ENCODE measurements at places on chromosomes 4 and X. TPM values are rescaled to one million over a fixed set of nuclear protein-coding genes. Genes with fewer than 3 reads are reported as not detected.

PNMA6A gene
- 5.4 TPM for total RNA-seq

- DNase-seq: no peak
Measured at GRCh38 chr4:53905941-53906377, 158.4 kb downstream of the CHIC2 start.

RPS6KA6 gene
- total RNA-seq: 13.4 TPM

ANXA10 gene
- 39.8 TPM for total RNA-seq

DNA sequence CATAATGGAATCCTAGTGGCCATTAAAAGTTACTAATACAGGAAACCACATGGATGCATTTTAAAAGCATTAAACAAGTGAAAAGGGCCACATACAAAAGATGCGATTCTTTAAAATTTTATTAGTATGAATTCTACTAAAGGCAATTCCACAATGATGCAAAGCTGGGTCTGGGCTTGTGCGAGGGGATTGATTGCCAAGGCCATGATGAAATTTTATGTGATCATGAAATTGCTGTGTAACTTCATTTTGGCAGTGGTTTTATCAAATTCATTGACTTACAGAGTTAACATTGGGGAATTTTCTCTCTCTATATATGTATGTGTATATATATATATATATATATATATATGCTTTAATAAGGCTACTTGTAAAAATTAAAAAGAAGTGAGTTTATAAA is 1142.5 kb upstream of the IGFBP7 start:
- DNase-seq: no peak

GRCh38 chr4:121144021-121144420 is 20.1 kb downstream of the TNIP3 start:
- DNase-seq: no peak

- DNase-seq: no peak
Measured at GRCh38 chrX:72373136-72373535, 67.4 kb upstream of the CITED1 start.

DNA sequence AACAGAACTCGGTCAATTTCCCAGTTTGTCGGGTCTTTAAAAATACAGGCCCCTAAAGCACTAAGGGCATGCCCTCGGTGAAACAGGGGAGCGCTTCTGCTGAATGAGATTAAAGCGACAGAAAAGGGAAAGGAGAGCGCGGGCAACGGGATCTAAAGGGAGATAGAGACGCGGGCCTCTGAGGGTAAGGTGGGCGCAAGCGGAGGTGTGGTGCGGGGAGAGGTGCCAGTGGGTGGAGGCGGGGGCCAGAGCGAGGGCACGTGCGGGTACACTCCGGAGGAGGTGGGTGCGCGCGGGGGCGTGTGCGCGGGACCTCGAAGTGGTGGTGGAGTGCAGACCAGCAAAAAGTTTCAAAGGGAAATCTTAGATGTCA is 787 bp upstream of the TET2 start:
- DNase-seq: no peak

- no peak for DNase-seq
Measured at GRCh38 chr4:6538575-6538974, 36.4 kb upstream of the MAN2B2 start.

KDM5C gene
- total RNA-seq: 92.4 TPM

ETNPPL gene
- total RNA-seq: 86.2 TPM

DNA sequence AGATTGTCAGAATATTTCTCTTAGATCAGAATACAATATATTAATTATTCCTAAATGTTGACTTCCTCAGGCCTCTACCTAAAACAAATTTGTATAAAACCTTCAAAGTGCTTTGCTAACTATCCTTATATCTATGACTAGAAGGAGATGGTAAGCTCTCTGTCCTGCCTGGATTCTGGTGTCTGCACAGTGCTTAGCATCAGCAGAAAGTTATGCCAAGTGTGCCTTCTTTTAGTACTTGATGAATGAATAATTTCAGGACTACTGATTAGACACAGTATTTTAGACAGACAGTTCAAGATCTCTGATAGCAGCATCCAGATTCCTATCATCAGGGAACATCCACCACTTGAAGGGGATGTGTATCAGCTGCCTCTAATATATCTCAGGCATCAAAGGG is 242.4 kb upstream of the TLL1 start:
- DNase-seq: no peak

DNA sequence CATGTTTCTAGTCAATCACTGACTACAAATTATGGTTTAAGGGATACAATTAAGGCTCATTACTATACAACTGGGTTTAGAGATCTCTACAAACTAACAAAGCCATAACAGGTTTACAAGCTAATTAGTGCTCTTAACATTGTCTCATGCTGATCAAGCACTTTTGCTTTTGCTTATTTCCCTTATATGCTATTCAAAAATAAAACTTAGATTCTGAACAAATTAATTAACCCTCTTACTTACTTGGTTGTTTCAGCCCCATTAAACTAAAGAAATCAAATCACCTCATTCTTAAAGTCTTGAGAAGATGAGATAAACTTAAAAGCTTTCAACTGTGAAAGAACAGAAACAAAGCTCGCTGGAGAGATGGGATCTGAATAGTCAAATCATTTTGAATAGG is 2024.5 kb upstream of the ADGRL3 start:
- no peak for DNase-seq

SCD5 gene
- 36.6 TPM for total RNA-seq

GRCh38 chr4:155659176-155659575 is 7.5 kb upstream of the GUCY1A1 start:
- no peak for DNase-seq

GPRIN3 gene
- 4.5 TPM for total RNA-seq

MTMR8 gene
- 1.7 TPM for total RNA-seq

DNA sequence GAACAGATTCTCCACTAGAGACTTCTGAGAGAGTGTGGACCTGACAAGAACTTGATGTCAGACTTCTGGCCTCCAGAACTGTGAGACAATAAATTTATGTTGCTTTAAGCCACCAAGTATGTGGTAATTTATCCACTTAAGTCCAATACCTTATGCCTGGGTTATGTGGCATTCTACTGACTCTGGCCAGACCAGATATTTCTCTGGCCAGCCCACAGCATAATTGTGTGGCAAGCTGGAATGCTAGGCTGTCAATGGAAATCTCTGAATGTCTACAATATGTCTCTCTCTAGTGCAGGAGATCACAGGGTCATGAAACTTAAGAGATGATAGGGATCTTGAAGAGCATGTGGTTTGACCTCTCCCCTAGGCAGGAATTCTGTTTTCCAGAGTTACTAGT is 251.0 kb downstream of the ZNF674 start:
- no peak for DNase-seq

TMEM35A gene
- total RNA-seq: 3.0 TPM

DNA sequence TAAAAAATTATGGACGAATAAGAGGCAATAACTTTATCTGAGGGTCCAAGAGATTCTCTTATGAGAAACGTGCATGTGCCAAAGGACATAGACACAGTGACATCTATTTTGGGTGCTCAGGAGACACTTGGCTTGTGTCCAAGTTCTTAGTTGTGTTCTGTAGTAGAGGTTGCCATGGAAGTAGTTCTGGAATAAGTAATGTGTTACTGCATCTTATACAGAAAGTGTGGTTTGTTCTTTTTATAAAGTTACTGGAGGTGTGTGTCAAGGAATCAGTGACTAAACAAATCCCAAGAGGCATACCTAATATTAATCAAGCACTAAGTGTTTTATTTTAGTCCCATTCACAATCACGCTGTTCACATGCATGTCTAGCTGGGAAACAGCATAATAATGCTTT is 305.7 kb downstream of the ARHGAP24 start:
- DNase-seq: no peak

DNA sequence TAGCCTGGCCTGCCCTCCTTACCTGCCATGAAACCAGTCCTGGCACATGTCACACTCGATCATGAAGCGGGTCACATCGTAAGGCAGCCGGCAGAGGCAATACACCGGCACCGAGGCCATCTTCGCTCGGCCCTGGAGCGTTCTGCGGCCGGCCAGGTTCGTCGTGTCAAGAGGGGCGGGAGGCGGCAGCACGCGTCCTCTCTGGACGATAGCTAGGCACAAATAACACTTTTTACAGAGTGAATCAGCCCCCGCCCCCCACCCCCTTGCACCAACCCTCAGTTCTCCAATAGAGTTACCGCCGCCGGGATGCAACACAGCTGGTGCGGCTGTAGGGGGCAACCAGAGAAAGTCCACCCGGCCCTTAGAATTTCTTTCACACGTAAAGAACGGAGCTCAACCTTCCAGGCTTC is 1.7 kb downstream of the PHF8 start:
- DNase-seq: no peak

DNA sequence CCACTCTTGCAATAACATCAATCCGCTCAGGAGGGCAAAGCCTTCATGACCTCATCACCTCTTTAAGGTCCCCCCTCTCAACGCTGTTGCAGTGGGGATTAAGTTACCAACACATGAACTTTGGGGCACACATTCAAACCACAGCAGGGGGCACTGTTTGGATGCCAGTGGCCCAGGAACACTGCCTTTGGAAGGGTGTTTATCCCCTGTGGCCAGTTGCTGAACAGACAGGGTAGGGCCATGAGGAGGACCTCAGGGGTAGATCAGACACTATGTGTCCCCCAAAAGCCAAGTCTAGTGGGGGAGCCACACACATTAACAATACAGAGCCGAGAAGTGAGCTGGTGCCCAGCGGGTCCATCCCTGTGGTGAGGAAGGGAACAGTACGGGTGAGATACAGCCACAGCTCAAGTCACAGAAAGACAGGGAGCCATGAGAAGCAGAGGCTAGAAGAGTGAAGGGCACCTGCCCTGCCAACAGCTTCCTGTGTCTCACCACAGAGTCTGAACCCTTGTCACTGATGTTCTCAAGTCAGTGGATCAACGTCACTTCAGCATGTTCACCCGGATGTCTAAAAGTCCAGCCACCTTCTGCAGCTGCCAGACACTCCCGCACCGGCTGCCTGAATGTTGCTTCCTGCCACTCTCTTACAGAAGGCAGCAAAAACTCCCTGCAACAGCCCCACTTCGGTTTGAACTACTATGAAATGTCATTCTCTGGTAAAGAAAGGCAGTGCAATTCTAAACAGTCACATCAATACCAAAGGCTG is 19.9 kb upstream of the MXD4 start:
- DNase-seq: no peak

SUPT20HL2 gene
- not detected for total RNA-seq

PRICKLE3 gene
- 13.2 TPM for total RNA-seq

DMRTC1 gene
- total RNA-seq: 0.51 TPM

ANXA3 gene
- 135 TPM for total RNA-seq

GRCh38 chr4:76386566-76387305 is 34.2 kb downstream of the CCDC158 start:
- DNase-seq: no peak

- DNase-seq: no peak
Measured at GRCh38 chr4:57905965-57906364, 795.8 kb upstream of the IGFBP7 start.

DNA sequence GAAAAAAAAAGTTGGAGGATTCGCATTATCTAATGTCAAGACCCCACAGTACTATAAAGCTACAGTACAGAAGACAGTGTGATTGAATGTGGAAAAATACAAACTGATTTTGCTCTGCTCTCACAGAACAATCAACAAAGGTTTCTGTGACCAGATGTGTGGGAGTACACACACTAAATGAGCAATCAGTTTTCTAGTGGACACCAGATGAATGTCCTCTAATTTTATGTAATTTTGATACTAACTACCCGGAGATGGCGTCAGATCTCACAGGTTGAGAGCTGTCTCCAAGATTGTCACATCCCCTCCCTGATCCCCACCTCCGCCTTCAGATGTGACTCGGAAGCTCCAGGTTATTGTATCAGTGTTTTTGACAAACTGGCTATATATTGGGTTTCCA is 81.9 kb upstream of the HUWE1 start:
- no peak for DNase-seq

DNA sequence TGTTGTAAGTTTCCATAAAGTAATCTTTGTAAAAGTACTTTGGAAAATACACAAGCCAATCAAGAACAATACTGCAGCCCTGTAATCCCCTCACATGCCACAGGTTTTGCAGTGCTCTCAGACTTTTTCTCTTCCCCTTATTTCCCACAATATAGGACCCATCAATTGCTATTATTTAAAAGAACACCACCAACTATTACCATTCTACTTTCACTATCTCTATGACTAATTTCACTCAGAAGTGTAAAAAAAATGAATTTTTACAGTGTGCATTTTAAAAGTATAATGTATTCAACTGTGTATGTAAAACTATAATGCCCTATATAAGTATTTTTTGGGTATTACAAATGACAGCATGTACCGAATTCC is 1.7 kb downstream of the ATP8A1 start:
- no peak for DNase-seq

DNA sequence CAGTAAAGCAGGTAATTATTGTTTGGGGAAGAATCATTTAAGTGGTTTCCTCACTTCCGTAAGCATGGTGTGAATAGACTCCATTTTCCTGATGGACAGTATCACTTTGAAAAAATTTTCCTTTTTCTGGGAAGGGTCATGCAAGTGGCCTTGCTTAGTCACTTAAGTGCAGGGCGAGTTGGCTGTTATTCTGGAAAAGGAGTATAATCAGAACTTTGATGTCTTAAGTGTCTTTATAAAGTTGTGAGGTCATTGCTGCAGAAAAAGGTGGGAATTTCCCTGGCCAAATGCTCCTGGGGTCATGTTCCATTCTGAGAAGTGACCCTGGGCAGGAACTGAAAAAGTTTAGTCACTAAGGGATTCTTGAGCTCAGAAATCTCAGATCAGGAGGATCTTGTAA is 146.1 kb upstream of the OTUD4 start:
- DNase-seq: no peak

NIPAL1 gene
- total RNA-seq: 13.9 TPM

MGAT4D gene
- not detected for total RNA-seq

IL2RG gene
- 5.2 TPM for total RNA-seq

HOPX gene
- 42.1 TPM for total RNA-seq

DNA sequence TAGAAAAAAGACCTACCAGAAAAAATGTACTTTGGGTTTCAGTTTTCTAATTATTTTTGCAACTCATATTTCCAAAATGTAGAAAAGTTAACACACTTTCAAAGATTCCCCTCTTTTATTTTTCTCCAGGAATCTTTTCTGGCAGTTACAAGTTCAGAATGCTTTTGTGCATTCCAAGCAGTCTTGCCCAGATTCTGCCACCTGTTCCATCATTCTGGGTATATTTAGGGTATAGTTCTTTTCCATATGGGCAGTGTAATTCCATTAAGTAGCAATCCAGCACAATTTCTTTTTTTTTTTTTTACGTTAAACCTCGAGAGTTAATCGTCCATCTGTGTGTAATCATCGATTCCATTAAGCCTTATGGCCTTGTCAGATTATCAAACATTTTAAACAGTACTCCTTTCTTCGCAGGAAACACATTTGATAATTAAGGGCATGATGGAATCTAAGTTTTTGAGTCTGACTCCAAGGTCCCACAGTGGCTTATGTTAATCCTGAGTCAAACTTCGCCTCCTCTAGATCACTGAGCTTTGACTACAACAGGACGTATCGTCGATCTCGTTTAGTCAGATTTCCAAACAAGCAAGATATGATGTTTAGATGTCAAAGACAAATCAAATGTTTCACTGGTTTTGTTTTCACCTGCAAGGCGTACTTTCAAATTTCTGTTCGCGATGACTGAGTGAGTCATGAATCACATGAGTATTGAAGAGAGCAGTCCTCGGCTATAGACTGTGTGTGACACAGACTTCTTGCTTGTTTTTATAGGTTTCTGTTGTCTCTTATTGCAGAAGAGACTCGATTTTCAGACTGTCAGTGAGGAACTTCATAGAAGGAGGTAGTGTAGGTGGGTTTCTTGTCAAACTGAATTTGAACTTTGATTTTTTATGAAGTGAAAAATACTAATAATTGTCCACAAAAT is 118.9 kb upstream of the GK2 start:
- no peak for DNase-seq
